Hematopoietic multipotent progenitor cell treated with erythropoietin and hydrocortisone succinate and interleukin-3 and kit ligand, for 17 days (in vitro differentiated cells): ENCODE measurements at places on chromosomes 3 and 15.

GRCh38 chr3:58288011-58288728, 17.9 kb upstream of the RPP14 start:
- no peak for DNase-seq

- no peak for DNase-seq
These were observed 28.8 kb downstream of the PCNP start for GRCh38 chr3:101602731-101603130.

- DNase-seq, result no peak
These were observed at the start of gene GATM for GRCh38 chr15:45378149-45378912. GATM (minus strand) TSS chr15:45378544; CDS start chr15:45378453, 91 bp downstream.

DNA sequence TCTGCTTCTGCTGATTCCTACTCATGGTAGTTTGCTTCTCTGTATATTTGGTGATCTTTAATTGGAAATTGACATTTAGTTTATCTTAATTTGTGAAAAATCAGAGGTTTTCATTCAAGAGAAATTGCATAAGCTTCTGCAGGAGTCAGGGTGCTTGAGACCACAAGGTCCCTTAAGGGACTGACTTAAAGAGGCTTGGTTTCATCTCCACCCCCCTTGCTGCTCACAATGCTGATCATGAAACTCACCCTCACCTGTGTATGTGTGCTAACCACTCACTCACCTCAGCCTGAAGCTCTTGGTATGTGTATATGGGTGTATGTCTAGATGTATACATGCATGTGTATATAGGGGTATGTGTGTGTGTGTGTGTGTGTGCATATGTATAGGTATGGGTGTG, 11.4 kb downstream of the PGPEP1L start:
- DNase-seq, result no peak

- no peak for DNase-seq
These were observed 165.6 kb downstream of the GMNC start for GRCh38 chr3:190696777-190697501.

DNA sequence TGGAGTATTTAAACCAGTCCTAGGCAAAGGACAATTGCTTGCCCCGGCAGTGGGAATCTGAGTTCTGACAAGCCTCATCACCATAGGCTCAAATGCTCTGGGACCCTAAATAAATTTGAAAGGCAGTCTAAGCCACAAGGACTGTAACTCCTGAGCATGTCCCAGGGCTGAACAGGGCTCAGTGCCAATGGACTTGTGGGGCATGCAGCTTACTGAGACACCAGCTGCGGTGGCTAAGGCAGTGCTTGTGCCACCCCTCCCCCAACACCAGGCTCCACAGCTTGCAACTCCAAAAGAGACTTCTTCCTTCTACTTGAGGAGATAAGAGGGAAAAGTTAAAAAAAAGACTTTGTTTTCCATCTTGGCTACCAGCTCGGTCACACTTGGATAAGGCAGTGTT, 289.7 kb upstream of the DCBLD2 start:
- no peak for DNase-seq

GRCh38 chr15:62841891-62842559, 200.5 kb upstream of the TPM1 start:
- DNase-seq, result no peak

- DNase-seq, result no peak
These were observed 97.8 kb downstream of the AQP9 start for GRCh38 chr15:58235961-58236360.

DNA sequence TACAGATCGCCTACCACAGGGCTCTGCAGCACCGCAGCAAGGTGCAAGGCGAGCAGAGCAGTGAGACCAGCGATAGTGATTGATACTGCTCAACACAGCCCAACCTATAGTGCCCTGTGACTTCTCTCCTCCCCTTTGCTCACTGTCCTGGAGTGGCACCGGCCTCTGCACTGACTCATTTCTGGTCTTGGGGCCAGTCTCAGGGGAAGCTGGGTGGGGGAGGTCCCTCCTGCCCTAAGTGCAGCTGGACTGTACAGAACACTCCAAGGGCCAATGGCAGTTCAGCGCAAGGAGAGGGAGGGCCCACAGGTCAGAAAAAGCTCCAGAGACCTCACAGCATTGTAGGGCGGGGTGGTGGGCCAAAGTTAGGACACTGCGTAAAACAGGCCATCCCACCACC, 2.5 kb upstream of the OGG1 start:
- no peak for DNase-seq

- no peak for DNase-seq
These were observed 47.3 kb downstream of the TMCO5A start for GRCh38 chr15:37981775-37982174.

- no peak for DNase-seq
These were observed 50.7 kb upstream of the AGBL1 start for GRCh38 chr15:86028961-86029360.

DNA sequence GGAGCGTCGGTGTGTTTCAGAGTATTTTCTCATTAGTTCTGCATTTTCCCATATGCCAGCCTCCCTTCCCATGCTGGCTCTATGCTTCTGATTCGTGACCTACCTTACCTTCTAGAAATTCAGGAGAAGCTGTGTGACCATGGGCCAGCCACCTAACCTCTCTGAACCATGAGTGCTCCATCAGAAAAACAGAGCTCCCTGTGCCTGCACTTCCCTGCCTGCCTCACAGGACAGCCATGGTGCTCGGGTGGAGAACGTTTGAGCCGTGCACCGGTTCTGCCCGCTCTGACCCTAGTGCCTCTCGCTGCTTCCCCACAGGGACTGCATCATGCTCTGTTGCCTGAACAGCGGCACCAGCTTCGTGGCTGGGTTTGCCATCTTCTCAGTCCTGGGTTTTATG, 74.5 kb upstream of the SLC6A1 start:
- no peak for DNase-seq

GRCh38 chr15:78065973-78066946, 11.3 kb downstream of the TBC1D2B start:
- no peak for DNase-seq

DNA sequence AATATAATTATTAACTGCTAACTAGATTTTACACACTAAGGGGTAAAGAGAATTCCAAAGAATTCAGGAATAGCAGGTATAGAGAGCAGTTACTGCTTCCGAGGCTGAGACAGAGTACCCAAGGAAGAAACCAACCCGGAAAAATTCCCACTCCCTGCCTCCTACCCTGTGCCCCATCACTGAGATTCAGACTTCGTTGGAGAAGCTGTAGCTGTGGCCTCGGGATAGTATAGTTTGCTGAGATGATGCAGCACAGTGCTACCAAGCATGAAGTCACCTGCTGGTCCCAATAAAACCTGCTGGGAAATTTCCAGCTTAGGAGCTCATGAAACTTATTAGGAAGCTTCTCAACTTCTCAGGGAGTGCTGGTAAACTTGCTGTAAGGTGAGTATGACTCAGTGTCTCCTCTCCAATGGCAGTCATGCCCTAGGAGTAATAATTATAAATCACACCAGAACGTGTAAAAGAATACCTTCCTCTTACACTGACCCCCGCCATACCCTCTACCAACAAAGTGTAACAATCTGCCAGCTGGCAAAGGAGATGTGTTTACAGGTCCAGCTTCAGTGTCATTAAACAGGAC, 215.2 kb upstream of the ROBO2 start:
- no peak for DNase-seq

DNA sequence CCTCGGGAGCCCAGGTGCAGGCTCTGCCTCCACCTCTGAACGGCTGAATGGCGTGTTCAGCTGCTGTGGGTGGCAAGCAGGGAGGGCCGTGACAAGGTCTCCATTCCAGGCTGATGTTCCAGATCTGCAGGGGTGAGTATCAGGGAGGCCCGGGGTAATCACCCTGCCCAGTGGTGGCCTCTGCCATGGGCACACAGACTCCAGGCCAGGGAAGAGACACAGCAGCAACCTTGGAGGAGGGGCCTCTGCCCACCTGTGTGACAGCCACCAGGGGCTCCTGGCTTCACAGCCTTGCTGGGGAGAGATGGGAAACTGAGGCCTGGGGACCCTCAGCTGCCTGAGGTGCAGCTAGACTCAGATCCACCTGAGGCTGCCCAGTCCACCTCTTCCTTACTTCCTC, 25.6 kb upstream of the ACAD9 start:
- no peak for DNase-seq

DNA sequence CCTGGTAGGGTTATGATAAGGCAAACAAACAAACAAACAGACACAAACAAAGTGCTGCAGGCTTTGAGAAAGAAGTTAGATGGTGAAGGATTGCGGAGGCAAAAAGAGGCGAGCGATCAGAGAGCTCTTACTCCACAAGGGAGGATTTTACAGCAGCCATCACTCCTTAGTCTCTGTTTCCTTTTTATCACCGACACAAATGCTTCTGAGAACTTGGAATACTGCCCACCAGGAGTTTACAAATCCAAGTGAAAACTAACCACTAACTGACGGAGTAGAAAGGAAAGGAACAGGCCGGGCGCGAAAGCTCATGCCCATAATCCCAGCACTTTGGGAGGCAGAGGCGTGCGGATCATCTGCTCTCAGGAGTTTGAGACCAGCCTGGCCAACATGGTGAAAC, 35.6 kb upstream of the GPR160 start:
- no peak for DNase-seq

GRCh38 chr3:134464064-134464688, 21.6 kb downstream of the ANAPC13 start:
- DNase-seq, result no peak

GRCh38 chr3:153442799-153443487, 280.9 kb downstream of the RAP2B start:
- DNase-seq, result no peak

DNA sequence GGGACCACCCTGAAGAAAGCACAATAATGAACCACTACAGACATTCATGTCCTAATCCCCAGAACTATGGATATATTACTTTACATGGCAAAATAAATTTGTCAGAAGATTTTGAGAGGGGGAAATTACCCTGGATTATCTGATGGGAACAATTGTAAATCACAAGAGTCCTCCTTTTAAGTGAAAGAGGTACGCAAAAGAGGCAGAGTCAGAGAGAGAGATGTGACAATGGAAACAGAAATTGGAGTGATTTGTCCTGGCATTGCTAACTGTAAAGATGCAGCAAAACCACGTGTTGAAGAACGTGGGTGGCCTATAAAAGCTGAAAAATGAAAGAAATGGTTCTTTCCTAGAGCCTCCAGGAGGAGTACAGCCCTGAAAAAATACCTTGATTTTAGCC, 1121.4 kb upstream of the ALCAM start:
- DNase-seq, result no peak

- peak; percentile 82 for DNase-seq
These were observed 2.2 kb upstream of the DCAF1 start for GRCh38 chr3:51501833-51502561.

DNA sequence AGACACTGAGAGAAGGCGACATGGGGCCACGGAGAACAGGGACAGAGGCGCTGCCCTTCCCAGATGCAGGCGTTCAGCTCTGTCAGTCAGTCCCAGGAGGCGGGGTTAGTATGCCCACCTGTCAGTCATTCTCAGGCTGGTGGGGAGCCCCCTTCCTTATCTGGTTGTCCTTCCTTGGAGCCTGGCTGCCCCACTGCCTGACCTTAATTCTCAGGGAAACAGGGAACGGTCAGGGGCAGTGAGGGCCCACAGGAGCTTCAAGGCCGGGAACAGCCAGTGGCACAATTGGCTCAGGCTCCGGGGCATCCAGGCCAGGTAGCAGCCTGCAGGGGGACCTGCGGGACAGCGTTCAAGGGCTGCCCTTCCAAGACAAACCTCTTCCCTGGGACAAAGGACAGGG, 133.2 kb downstream of the CHSY1 start:
- no peak for DNase-seq

DNA sequence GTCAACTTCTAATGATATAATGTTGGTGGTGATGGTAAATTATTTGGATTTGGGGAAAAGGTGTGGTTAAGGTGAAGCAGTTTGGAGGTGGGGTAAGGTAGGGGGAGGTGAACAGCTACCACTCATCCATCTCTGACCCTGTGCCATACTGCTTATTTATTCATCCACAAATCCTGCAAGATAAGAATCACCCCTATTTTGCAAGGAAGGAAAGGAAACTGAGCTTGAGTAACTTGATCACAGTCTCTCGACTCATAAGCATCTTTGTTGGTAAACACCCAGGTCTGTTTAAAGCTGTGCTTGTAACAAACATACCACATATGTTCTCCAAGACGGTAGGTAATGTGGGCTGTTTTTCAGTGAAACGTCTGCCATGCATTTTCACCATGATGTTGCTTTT, 67.3 kb downstream of the PTPRG start:
- DNase-seq, result no peak

GRCh38 chr3:122676759-122677158, 3.9 kb upstream of the PARP14 start:
- no peak for DNase-seq

DNA sequence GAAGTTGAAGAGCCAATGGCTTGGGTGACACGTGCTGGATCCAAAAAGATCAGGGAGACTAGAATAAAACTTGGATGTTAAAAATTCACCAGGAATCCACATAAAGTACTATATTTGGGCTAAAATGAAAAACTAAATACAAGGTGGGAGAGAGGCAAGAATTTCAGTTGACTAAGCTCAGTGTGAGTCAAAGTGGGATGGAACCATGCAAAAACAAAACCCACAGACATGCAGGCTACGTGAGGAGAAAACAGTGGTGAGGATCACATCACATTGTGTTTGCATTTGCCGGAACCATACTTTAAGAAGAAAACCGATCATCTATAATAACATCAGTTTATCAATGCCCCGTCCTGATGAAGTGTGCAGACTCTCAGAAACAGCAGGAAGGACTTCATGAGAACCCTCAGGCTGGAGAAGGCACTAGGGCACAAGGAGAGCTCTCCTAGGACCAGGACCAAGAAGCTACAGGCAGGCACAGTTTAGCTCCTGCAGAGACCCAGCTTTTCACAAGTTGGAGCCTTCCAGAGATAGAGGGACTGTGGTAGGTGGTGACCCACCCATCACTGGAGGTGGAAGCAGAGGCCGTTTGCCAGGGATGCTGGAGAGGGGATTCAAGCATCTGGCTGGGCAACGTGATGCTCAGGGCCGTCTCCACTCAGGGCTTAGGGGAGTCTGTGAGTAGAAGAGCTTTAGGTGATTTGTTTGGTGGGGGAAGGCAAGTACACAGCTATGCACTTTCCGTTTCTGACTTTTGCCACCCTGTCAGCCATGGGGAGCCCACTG, 29.0 kb upstream of the NR2E3 start:
- DNase-seq, result no peak

- no peak for DNase-seq
These were observed 95.1 kb upstream of the TMC3 start for GRCh38 chr15:81469154-81469553.

DNA sequence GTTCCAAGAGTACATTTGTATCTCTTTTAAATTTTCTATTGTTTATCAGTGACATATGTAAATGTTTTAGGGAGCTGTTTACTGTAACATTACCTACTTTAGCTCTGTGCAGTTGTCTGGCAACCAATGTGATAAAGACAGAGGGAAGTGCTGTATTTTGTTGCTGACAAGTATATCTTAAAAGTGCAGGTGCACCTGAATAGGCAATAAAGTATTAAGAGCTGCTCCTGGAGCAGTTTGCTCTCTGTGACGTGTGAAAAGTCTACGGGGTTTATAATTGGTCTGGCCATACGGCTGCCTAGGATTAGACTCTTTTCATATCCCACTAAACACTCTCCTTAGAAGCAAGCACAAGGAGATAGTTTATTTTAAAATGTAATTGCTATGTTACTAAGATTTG, 178.3 kb downstream of the IGF1R start:
- DNase-seq, result no peak

GRCh38 chr15:88631464-88632028, 7.3 kb upstream of the ISG20 start:
- peak; percentile 41 for DNase-seq

GRCh38 chr3:176870451-176870850, 326.8 kb downstream of the TBL1XR1 start:
- no peak for DNase-seq
